ENCODE measurements at places on chromosomes 11 and 22. TPM values are rescaled to one million over a fixed set of nuclear protein-coding genes. Genes with fewer than 3 reads are reported as not detected.

Gene ST14
- total RNA-seq, result 0.04 TPM

Gene MISFA
- 1.6 TPM for total RNA-seq

Gene SLCO2B1
- 2.9 TPM for total RNA-seq

Gene OSM
- not detected for total RNA-seq

Gene KCNQ1OT1
- total RNA-seq, result 0.04 TPM

Gene OR2AT4
- total RNA-seq, result not detected

Gene MUC5B
- total RNA-seq, result 1.6 TPM

Gene C22orf42
- total RNA-seq, result not detected
